ENCODE measurements at places on chromosomes 7 and 10.

- DNase-seq, result no peak
Observed at GRCh38 chr10:60427709-60428386, 38.2 kb upstream of the ANK3 start.

GRCh38 chr10:118370499-118370898 lies 28.4 kb upstream of the FAM204A start:
- no peak for DNase-seq

DNA sequence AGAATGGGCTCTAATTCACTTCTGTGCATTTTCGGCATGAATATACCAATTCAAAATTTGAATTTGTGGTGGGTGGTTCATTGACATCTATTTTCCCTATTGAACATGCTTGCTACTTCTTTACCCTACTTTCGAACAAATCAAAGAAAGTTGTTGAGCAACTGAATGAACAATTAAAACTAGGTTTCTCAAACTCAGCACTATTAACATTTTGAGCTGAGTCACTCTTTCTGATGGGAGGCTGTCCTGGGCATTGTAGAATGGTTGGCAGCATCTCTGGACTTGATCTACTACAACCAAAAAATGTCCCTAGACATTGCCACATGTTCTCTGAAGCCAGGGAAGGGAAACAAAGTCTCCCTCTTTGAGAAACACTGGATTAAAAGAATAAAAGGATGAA lies 116.7 kb downstream of the COL28A1 start:
- DNase-seq, result no peak

DNA sequence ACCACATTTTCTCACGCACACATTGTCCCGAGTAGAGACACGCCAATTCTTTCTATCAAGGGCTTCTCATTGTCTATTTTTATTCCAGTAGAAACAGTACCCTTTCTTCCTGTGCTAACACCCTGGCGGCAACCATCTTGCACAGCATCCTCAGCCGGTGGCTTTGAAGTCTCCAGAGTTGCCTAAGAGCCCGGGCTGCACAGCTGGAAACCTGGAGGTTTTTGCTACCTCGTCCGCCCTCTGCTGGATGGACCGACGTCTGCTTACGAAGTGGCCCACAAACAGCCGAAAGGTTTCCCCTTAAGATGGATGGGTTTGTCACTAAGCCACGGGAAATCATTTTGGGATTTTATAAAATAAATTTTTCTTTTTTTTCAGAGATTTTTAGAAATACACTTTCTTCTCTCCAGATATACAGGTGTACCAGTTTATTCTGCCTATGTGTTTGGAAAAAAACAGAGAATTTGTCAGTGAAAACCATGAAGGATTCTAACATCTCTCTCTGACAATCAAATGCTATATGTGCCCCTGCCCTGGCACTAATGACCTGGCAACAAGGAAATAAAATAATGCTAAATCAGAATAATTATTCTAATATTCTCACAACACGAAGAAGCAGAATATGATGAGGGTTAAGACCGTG lies 81.8 kb upstream of the FAM204A start:
- DNase-seq, result peak; percentile 88

DNA sequence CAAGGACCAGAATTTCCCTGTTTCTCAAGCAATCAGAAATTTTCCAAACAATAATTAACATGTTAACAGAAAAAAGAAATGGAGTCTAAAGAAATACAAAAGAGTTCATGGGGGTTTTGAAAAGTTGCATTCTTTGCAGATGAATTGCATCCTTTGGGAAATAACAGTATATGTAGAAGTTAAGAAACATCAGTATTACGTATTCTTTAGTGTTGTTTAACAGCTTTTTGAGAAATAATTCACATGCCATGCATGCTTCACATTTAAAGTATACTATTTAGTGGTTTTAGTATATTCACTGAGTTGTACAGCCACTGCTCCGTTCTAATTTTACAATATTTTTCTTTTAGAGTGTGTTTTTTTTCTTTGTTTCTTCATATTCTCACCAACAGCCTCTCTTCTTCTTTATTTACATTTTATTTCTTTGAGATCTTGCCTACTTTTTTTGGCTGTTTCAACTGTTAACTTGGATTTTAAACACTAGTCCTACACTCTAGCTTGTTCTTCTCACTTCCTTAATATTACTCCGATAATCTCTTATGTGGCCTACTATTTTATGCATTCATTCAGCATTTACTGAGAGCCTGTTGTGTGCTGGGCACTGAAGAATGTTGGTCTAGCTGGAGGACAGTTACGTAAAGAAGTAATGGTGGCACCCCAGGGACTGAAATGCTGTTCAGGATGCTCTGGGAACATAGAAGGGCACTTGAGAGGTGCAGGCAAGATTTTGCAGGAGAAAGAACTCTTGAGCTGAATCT lies 330.1 kb downstream of the EXOC4 start:
- no peak for DNase-seq

DNA sequence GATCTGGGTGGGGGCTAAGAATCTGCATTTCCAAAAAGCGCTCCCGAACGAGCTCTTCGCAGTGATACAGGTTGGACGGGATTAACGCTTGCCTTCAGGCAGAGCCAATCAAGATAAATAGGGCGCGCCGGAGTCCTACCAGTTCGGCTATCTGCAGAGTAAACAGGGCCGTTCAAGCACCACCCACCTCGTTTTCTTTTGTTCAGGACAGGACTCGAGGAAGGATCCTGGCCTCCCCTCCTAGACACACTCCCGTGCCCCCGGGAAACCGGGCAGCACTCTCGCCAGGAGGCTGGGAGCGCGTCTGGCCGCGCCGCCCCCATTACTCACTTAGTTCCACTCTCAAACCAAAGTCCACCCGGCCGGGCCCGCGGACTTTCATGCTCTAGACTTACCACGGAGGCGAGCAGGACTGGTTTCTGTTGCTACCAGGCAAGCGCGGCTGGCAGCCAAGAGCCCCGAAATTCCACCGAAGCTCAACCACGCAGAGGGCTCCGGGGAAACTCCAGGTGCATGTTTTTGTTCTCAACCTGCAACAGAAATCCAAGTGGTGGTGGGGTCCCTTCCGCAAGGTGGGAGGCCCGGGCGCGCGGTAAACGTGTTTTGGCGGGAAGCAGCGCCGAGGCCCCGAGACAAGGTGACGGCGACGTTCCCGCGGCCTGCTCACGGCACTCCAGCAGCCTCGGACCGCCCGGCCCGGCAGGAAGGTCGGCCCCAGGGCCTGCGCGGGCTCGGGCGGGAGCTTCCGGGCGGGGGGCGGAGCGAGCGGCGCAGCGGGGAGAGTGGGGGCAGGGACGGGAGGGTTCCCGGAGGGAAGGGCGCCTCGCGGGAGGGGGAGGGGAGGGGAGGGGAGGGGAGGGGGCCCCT lies 12.7 kb downstream of the HNRNPF start:
- DNase-seq, result peak; percentile 85

- peak; percentile 20 for DNase-seq
Observed at GRCh38 chr10:17031637-17032635, 97.7 kb downstream of the CUBN start.

- no peak for DNase-seq
Observed at GRCh38 chr10:86403183-86403797, 36.7 kb upstream of the GRID1 start.

DNA sequence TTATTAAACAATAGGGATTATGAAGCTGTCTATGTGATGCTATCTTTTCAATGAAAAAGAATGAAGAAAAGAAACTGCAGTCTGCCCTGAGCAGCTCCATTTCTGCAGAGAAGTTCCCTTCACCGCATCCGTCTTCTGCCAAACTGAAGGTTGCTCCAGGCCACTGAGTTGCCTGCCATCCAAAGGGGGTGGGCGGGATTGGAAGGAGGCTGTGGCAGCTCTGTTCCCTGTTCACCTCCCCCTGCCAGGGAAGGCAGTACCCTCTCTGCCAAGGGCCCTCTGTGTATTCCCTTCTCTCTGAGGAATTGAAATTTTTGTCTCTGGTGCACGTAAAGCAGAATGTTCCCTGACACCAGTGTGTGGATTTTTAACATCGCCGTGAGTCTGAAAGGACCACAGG lies 243.1 kb upstream of the GHITM start:
- no peak for DNase-seq

- DNase-seq, result peak; percentile 89
Observed at GRCh38 chr7:140326116-140326928, 72.0 kb downstream of the SLC37A3 start.

GRCh38 chr7:69682518-69682917 lies 84.2 kb downstream of the AUTS2 start:
- no peak for DNase-seq
